ENCODE measurements at places on chromosomes 4 and X.

- DNase-seq: no peak
Observed at GRCh38 chr4:15684498-15684897, 2.9 kb downstream of the FAM200B start.

- DNase-seq: no peak
Observed at GRCh38 chr4:152424977-152425376, 110.9 kb downstream of the FBXW7 start.

- DNase-seq: no peak
Observed at GRCh38 chrX:41722214-41722613, 1.8 kb upstream of the GPR82 start.

DNA sequence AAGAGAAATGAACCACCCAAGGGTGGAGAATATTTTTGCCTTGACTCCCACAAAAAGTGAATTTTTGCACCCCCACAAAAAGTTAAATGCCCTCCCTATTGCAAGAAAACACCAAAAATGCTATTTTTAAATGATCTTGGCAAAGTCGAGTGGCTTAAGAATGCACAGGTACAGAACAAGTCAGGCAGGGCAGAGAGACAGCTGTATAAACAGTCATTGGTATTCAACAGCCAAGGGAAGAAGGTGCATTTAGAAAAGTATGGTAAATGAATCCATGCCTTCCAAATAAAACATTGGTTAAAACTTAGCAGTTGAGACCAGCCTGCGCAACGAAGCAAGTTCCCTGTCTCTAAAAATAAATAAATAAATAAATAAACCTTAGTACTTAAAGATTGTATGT, 169.3 kb downstream of the CHIC2 start:
- DNase-seq: no peak

GRCh38 chr4:74072739-74073138, 26.3 kb downstream of the CXCL2 start:
- DNase-seq: no peak

- no peak for DNase-seq
Observed at GRCh38 chr4:3816256-3816825, 50.2 kb downstream of the ADRA2C start.
